Fibroblast of mammary gland (primary cell): ENCODE measurements at places on chromosomes 4 and X.

GRCh38 chr4:172709376-172709775 is 459.2 kb upstream of the GALNT7 start:
- DNase-seq = no peak

DNA sequence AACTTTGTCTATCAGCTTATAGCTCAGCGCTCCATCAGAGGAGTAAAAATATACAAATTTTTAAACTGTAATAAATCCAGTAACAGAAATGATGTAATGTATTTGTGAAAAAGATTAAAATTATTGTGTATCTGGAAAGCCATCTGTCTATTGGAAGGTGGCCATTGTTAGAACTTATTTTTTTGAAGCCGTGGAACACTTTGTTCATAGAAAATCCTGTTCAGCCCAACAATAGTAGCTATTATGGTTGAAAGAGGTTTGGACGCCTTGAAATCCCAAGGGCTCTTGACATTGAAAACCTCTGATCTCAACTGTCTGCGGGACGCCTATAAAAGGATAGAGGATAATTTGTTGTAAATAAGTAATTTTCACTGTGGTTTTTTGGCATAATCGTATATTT is 98.3 kb downstream of the RAPGEF2 start:
- DNase-seq = no peak

DNA sequence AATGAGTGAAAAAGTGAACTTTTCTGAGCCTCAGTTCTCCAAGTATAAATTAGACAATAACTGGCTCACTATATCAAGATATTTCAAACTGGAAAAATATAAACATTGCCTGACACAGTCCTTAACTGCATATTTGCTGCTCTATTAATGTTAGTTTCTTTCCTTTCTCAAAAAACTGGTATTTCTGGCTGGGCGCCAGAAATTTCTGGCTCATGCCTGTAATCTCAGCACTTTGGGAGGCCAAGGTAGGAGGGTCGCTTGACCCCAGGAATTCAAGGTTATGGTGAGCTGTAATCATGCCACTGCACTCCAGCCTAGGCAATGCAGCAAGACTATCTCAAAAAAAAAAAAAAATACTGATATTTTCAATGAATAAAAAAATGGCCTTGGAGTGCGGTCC is 227.0 kb downstream of the MAGEB17 start:
- DNase-seq = no peak

DNA sequence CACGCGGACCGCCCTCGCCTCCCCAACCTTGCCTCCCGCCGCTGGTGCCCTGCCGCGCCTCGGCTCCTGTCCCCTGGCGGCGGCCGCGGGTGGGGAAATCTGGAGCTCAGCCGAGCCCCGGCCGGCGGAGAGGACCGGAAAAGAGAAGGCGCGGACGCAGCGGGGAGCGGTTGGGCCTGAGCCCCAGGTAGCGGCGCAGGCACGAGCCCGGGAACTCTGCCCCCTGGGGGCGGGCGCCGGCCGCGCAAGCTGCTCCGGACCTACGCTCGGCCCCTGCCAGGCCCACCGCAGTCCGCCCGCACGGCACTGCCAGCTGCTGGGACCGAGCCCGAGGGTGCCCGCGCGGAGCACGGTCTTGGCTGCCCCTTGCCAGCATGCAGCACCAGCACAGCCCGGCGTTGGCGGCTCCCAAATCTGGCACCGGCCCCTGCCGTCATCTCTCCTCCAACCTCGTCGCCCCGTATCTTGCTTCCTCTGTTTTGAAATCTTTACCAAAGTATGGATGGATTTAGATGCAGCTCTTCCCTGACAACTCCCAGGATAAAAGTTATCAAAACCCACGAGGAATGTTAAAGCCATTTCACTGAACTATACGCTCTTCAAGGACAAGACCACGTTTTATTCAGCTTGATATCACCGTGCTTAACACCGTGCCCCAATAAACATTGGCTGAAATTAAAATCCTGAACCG is at the start of gene PRSS12:
Gene PRSS12, minus strand, starts transcription at position 161 of the 691 bp plus-strand sequence. CDS start 283 bp downstream, outside the sequence.
- DNase-seq = peak; percentile 59
